ENCODE measurements at places on chromosomes 5 and 9.

GRCh38 chr5:126562823-126563222 is 32.2 kb downstream of the ALDH7A1 start:
- DNase-seq: no peak

- DNase-seq: no peak
Measured at GRCh38 chr5:90983148-90983547, 400.0 kb downstream of the ARRDC3 start.

DNA sequence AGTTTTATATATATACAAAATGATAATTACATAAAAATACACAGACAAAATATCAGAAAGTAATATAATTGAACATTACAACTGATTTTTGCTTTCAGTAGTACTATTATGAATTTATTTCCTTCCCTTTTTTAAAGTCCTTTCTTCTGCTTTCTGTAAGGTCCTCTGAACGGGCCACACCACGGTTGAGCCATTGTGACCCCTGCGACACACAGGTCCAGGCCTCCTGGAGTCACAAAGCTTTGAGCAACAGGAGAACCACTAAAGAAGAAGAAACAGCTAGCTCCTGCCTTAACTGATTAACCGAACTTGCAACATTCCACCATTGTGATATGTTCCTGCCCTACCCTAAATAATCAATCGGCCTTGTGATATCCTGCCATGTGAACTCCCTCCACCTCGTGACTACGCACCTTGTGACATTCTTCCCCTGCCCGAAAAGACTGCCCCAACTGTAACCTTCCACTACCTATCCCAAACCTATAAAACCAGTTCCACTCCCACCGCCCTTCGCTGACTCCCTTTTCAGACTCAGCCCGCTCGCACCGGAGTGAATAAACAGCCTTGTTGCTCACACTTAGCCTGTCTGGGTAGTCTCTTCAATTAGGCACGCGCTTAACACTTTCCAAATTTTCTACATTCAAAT is 375.0 kb upstream of the RFX3 start:
- no peak for DNase-seq

- no peak for DNase-seq
Measured at GRCh38 chr5:13921578-13921977, 22.9 kb downstream of the DNAH5 start.

DNA sequence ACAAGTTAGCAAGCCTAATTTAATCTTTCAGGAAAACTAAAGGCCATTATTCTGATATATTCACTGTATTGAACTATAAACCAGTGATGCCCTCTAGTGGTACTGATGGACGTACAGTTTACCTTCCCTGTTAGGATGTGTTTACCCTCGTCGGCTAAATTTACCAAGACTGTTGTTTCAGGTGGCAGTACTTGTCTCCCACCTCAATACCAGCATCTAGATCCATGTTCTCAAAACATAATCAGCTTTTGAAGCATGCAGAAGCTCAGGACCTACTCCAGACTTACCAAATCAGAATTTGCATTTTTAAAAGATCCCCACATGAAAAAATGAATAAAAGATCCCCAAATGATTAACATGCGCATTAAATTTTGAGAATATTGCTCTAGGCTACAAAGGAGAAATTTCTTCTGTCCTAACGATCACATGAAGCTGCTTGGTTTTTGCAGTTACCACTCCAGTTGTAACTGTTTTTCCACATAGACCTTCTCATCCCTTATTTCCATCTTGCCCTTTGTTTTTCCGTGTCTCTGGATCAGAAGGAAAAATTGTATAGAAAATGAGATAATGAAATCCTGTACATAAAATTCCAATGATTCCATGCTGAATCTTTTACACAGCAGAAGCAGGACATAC is 3.2 kb upstream of the BAAT start:
- DNase-seq: peak; percentile 84

DNA sequence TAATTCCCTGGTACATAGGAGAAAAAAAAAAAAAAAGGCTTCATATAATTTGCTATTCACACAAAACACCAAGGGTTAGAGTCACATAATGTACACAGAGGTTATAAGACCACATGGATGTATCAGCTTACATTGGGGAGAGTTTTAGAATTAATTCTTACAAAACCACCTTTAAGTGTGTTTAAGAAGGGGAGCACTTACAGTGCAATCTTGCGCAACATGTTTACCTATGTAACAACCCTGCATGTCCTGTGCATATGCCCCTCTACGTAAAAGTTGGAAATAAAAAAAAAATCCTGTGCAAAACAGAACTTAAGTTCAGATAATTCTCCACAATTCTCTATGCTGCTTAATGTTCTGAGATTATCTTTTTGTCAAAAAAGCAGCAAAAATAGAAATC is 190.0 kb downstream of the DENND1A start:
- no peak for DNase-seq

- no peak for DNase-seq
Measured at GRCh38 chr5:81895307-81895706, 76.5 kb upstream of the ATG10 start.

GRCh38 chr5:68958428-68958827 is 135.4 kb upstream of the SLC30A5 start:
- no peak for DNase-seq

- peak; percentile 76 for DNase-seq
Measured at GRCh38 chr5:67095346-67096171, 101.0 kb downstream of the CD180 start.

GRCh38 chr5:158492136-158492535 is 607.6 kb downstream of the EBF1 start:
- no peak for DNase-seq

GRCh38 chr5:43589310-43589709 is 13.7 kb upstream of the NNT start:
- DNase-seq: no peak

GRCh38 chr5:69404659-69405330 is 10.1 kb upstream of the MARVELD2 start:
- DNase-seq: no peak

GRCh38 chr5:53257806-53258373 is 148.3 kb upstream of the MOCS2 start:
- DNase-seq: no peak

DNA sequence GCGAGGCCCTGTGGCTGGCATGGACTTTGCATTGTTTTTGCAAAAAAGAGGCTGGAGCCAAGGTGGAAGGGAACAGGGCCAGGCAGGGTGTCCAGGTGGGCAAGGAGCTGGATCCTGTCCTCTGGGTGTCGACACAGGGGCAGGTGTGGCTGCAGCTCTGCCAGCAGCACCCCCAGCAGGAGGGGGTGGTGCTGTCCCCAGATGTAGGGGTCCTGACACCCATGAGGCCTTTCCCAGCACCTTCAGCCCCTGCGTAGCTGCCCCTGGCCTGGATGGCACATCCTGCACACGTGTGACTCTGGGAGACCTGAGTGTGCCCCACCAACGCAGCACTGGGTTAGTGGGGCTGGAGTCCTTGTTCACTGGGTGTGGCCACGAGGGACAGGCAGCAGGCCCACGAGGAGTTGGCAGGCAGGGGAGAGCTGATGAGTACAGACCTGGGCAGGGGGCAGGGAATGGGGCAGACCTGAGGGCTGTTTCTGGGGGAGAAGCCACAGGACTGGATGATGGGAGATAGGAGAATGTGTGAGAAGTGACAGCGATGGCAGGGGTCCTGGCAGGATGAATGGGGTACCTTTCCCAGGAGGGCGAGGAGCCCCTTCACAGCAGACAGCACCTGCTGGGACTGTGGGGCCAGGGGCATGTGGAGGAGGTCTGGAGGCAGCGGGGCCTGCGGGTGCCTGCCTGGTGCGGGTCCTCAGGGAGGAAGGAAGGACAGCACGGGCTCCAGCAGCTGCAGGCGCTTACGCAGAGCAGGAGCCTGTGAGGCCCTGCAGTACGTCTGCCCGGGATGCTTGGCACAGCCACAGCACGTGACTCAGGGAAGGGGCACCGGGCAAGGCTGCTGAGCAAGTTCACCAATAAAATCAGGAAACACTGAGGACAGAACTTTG is 3.6 kb upstream of the RASGEF1C start:
- DNase-seq: no peak

- DNase-seq: peak; percentile 57
Measured at GRCh38 chr5:88883059-88883835, at the start of gene MEF2C. Gene MEF2C, minus strand, starts transcription at chr5:88883184. Its CDS starts 59,396 bp downstream, at chr5:88823788.

GRCh38 chr5:1761453-1761755 is 38.2 kb downstream of the MRPL36 start:
- DNase-seq: no peak
